ENCODE measurements at places on chromosomes 4 and X. TPM values are rescaled to one million over a fixed set of nuclear protein-coding genes. Genes with fewer than 3 reads are reported as not detected.

The MAPK10 gene
- 18.4 TPM for total RNA-seq

The CXXC4 gene
- 0.32 TPM for total RNA-seq

GRCh38 chr4:6191448-6192130 is 8.8 kb downstream of the JAKMIP1 start:
- H3K36me3 ChIP-seq, result no peaks in the 10 kb centered on the region
- H3K27ac ChIP-seq, result no peak overlapping the region
- H3K4me1 ChIP-seq, result no peaks in the 10 kb centered on the region

DNA sequence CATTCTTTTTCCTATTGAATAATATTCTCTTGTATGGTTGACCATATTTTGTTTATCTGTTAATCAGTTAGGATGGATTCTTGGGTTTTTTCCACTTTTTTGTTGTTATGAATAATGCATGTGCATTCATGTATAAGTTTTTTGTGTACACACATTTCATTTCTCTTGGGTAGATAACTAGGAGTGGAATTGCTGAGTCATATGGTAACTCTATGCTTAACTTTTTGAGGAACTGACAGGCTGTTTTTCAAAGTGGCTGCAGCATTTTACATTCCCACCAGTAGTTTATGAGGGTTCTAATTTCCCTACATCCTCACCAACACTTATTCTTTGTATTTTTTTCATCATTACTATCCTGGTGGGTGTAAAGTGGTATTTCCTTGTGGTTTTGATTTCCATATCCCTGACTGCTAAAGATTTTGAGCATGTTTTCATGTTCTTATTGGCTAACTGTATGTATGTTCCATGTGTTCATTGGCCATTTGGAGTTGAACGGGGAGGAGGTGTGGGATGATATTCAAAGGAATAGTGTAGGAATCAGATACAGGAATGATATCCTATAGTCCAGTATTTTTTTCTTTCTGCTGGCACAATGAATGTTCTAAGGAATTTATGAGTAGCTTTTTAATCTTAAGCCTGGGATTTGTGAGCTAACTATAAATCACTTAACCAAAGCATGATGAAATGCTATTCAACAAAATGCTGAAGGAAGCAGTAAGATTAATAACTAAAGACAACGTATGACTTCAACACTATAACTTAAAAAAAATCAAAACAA is 114.3 kb downstream of the AMELX start:
- no peak overlapping the region for H3K27ac ChIP-seq
- H3K27me3 ChIP-seq, result peaks cover 17% of the 10 kb centered on the region
- H3K4me3 ChIP-seq, result no peak overlapping the region
- DNase-seq, result no peak
- no peaks in the 10 kb centered on the region for H3K4me1 ChIP-seq

Data from breast epithelium (tissue), 4 donors.